ENCODE measurements at places on chromosomes 5 and 9.

- no peak for DNase-seq
Measured at GRCh38 chr5:67731886-67732285, 483.7 kb upstream of the PIK3R1 start.

GRCh38 chr5:1847611-1848010 is 35.1 kb downstream of the IRX4 start:
- no peak for DNase-seq

DNA sequence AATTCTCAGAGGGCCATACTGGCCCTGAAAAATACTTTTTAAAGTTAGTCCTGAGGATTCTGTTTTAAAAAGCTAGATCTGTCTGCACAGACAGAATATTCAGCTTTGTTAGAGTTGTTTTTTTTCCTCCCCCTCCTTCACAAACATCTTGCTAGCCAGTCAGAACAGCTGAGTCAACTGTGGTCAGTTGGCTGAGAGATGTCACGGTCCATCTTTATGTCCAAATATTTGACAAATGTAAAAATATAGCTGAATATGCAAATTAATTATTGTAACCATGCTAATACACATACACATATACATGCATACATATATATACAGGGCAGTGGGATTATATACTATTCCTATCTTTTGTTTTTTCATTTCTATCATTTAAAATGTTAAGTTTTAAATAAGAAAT is 33.9 kb downstream of the UNC13B start:
- no peak for DNase-seq

DNA sequence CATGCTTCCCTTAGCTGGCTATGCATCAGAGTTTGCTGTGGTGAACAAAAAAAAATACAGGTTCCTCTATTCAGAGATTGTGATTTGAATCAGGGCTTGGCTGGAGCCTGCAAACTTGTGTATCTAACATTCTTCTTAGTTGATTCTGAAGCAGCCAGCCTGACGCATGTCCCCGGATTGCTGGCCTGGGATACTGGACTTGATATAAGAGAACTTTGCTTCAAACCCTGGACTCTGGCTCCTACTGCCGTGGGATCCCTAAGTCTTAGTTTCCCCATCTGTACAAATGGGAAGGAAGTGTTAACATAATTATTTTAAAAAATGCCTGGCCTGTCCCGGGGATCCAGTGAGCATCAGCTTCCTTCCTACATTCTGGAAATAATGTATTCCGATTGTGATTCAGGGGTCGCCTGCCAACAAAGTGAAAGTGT is 292.8 kb downstream of the ARHGEF28 start:
- DNase-seq = no peak

DNA sequence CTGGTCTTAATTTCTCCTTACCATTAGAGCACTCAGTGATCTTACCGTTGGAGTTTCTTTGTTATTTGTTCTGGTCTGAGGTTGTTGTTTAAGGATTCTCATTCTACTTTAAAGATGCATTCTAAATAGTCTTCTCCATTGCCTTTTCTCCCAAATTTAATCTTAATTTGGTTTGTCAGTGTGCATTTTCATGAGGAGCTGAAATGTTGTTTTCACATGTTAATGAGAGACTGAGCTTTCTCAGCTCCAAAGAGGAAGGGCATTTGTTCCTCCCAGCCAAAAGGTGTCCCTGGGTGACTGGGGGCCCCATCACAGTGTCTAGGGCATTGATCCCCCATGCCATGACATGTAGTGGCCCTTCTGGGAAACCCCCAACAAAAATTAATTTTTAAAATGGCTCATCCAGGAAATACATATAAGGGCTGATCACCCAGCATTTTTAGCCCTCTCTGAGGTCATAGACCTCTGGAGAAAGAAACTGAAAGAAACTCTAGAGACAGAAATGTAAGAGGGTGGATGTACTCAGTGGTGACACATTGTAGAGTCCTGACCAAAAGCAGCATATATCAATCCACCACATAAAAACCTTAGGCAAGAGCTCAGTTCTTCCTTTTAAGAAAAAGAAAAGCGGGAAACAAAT is 240.4 kb upstream of the RAI14 start:
- peak; percentile 23 for DNase-seq

- DNase-seq = no peak
Measured at GRCh38 chr5:108711898-108712297, 35.8 kb upstream of the FER start.

- DNase-seq = peak; percentile 40
Measured at GRCh38 chr9:92191801-92192200, 76.6 kb upstream of the SPTLC1 start.

DNA sequence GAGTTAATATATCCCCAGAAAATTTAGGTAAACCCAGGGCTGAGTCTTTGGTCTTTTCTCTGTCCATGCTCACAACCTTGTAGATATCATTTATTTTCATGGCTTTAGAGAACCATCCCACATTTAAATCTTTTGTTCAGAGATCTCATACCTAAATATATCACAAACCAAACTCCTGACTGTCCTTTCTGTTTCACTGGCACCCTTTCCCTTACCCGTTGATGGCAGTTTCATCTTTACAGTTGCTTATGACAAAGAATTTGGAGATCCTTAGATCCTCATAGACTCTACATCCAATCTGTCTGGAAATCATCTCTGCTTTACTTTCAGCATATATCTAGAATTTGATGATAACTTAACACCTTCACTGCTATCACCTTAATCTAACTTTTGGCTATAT is 19.2 kb downstream of the RNF180 start:
- no peak for DNase-seq

DNA sequence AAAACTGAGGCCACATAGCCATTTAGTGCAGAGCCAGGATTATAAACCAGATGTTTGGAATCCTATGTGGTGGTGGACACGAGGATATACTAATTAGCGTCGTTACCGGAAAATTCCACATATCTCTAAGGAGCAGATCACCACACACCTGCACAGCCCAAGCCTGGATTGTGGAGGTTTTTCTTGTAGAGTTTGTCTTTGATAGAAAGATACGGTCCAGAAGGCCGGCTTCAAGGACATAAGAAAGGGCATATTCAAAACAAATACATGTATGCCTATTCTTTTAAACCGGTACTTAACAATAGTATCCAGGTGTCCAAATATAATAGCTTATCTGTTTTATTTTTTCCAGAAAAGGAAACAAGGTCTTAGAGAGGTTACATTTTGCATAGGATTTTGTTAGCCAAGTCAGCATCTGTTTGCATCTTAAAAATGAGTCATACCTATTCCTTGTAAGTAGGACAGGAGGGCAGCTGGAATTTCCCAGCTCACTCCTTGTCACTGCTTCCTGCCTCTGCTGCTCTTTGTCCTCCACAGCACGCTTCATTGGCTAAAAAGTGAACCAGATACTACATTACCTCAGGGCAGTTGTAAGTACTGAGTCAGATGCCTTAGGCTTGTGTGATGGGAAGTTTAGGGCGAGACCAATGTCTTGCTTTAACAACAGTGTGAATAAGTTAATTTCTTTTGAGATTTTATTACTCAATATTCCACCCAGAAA is 3.6 kb downstream of the TMC1 start:
- DNase-seq = peak; percentile 97
